ENCODE measurements at places on chromosomes 4 and X.
A peak's percentile ranks its signal among the peaks of the same experiment; 100 is the strongest.

DNA sequence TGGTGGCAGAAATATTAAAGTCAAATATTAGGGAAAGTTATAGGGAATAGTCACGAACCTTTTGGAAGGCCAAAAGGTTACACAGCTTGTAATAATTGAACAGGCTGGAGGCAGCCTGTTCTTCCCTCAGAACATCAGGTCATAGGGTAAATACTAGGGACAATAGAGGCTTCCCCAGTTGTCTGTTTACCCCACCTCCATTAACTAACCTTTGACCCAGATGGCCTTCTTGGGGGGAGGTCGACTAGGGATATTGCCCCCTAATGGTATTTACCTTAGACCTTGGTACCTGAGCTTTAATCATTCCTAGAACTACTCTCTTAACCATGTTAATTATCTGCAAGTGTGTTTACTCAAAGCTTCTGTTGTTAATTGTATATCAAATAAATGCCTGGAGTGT, 26.0 kb downstream of the C4orf17 start:
- DNase-seq, result no peak

DNA sequence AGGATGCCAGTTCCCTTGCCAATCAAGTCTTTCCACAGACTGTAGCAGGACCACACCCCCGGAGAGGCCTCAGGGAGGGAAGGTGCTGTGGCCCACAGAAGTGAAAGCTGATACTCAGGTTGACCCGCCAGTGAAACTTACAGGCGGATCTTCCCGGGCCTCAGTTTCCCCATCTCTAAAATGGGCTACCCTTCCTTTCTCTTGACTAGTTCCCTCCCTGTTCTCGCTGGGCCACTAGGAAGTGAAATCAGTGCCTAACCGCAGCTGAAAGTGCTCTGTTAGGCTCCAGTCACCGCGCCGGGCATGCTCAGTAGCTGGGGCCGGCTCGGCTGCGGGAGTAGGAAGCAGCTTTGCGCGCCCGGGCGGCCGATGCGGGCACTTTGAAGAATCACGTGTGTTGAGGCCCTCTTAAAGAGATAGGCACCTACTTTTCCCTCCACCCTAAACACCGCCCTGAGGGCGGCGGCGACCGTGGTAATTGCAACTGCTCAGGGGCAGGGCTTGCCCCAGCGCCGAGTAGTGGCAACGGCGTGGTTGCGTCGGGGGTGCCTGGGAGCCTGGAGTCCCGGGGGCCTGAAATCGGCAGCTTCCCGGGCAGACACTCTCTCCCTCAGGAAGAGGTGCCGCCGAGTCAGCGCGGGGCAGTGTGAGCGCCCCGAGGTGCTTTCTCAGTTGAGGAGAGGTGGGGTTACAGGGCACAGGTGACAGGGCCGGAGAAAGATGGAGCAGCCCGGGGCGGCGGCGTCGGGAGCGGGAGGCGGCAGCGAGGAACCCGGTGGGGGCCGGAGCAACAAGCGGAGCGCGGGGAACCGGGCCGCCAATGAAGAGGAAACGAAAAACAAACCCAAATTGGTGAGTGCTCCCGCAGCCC, at the start of gene DIAPH2:
DIAPH2 (plus strand) TSS at position 504 of the 871 bp plus-strand sequence.
- peak; percentile 58 for DNase-seq

GRCh38 chr4:81136161-81136905, 78.7 kb downstream of the PRKG2 start:
- DNase-seq, result no peak

DNA sequence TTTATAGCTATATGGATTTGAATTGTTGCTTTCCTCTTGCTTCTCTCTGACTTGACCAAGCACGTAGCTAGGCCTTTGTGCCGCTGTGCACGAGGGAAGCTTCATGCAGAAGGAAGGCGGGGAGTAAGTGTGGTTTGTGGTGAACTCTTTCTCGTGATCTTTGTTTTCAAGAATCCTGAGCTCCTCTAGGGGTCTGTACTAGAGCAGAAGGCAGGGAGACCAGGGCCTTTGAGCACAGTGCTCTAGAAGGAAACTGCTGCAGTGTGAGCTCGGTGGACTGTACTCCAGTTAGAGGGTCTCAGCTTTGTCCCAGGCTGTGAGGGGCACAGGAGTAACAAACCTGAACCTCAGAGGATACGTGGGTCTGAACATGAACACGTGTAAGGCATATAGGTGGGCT, 49.0 kb downstream of the AGA start:
- DNase-seq, result no peak

DNA sequence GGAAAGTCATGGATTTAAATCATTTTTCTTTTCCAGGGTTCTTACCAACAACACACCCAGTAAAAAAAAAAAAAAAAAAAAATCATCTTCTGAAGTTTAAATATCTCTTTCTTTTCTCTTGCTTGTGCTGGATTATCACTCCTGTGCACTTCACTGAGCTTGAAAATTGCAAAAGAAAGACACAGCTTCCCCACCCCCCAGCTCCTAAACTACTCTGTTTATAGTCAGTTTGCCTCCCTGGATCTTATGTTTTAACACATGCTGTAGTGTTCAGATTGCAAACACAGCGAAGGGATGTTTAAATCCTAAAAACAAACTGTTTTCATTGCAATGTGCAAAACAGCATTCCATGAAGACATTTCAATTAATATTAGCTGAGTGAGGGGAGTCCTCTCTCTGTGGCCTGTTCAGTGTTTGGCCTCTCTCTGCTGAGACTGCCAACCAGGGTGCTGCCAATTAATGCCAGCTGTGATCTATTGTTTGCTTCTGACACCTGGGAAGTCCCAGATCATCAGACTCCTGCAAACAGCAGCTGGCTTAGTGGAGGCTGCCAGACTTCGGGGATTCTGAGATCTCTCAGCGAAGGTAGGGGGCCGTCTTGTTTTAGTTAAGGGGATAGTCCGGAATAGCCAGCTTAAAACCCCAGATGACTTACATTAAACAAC, 171.1 kb upstream of the PITX2 start:
- DNase-seq, result no peak

- no peak for DNase-seq
Measured at GRCh38 chrX:103823591-103823990, 8.5 kb downstream of the RAB9B start.

- DNase-seq, result no peak
Measured at GRCh38 chr4:54971474-54971950, 153.9 kb downstream of the KDR start.

DNA sequence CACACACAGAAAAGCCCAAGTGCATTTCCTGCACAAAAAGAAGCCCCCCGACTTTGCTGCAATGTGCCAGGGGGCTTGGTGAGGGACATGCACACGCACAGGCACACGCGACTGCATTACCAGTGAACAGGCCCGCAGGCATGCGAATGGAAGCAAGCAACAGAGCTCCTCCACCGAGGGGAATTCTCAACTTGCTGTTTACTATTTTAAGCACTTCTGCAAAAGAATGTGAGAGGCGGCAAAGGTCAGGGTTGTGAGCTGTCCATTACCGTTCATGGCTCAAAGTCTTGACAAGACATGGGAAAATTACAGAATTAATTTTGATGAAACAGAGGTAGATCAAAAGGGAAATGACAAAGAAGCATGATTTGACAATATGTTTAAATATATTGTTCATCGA, 342.5 kb upstream of the NOCT start:
- DNase-seq, result no peak

- DNase-seq, result no peak
Measured at GRCh38 chr4:103152381-103152780, 45.8 kb downstream of the CENPE start.

- no peak for DNase-seq
Measured at GRCh38 chr4:139806929-139807328, 141.3 kb downstream of the MGST2 start.

DNA sequence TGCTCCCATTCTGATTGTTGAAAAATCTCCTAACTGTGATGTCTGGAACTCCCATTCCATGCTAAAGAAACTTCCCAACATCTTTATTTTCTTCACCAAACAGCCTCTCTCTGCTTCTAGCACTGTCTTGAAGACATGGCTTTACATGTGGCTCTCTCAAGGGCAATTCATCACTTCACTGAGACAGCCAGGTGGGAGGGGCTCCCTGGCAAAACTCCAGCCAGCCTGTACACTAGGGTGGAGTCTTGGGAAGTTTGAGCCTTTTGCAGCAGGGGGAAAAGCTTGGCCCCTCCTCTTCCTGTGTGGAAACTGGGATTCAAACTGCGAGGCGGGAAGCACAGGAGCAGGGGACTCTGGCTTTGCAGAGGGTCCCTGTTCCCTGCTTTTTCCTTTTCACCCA, 130.5 kb upstream of the TTC29 start:
- no peak for DNase-seq

GRCh38 chr4:159428975-159429692, 326.3 kb downstream of the RAPGEF2 start:
- DNase-seq, result no peak

- DNase-seq, result peak; percentile 54
Measured at GRCh38 chrX:65667503-65668376, at the start of gene MSN. Gene MSN, plus strand, starts transcription at chrX:65667654. Its CDS starts 188 bp downstream, at chrX:65667842.

GRCh38 chr4:108042927-108043326, 53.2 kb downstream of the HADH start:
- no peak for DNase-seq

GRCh38 chrX:128616933-128617332, 564.7 kb upstream of the ACTRT1 start:
- no peak for DNase-seq

DNA sequence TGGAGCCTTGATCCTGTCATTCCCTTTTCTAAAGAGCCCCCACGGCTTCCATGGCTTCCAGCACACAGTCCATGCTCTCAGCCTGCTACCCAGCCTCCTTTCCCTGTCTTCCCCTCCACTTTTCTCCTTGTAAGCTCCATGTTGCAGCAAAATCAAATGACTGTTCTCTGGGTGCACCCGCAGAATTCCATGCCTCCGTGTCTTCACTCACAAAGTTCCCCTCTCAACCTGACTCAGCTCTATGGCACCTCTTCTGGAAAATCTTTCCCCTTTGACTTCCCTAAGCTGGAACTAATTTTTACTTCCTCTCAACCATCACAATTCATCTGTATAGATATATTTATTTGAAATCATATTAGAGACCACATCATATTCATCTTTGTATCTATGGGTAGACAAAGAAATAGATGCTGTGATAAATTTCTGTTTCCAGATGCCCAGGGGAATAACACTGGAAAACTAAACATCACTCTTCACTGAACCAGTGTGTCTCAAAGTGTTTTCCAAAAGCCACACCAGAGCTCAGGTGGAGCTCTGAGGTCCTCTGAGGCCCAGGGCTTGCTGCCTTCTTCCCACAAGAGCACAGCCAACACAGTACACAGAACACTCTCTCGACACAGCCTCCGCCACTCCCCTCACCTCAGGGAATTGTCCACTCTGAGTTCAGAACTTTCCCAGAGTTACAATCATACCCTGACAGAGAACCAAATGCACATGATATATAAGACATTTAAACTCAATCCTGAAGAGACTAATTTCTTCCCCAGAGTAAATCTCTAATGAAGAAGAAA, 3.3 kb downstream of the SETD7 start:
- no peak for DNase-seq
